Hindlimb muscle (tissue), 1 donor: ENCODE measurements at places on chromosomes 5 and 9. TPM values are rescaled to one million over a fixed set of nuclear protein-coding genes. Genes with fewer than 3 reads are reported as not detected.

NUTM2F gene
- polyA plus RNA-seq, result not detected

PCDHGA3 gene
- polyA plus RNA-seq, result 1.0 TPM

- DNase-seq, result no peak
Observed at GRCh38 chr5:4419281-4419680, 720.8 kb upstream of the ADAMTS16 start.

- no peak for DNase-seq
Observed at GRCh38 chr5:15936505-15937245, 242.9 kb downstream of the MARCHF11 start.

DNA sequence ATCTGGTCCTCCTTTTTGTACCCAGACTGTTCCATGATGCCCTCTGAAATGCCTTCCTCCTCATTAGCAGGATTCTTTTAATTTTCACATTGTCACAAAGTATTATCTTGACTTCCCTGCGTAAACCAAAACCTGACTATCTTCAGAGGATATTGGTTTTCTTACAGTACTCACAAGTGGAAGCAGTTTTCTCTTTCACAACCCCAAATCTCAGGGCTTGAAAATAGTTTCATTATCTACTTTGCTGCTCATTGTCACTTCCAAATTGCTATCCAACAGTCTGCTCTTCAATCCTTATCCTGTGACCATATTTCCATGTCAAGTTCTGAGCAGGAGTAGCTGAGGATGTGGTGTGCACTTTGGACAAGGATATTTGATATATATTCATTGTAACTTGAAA is 324.1 kb downstream of the FAM170A start:
- no peak for DNase-seq
